ENCODE measurements at places on chromosomes 7 and 10.

DNA sequence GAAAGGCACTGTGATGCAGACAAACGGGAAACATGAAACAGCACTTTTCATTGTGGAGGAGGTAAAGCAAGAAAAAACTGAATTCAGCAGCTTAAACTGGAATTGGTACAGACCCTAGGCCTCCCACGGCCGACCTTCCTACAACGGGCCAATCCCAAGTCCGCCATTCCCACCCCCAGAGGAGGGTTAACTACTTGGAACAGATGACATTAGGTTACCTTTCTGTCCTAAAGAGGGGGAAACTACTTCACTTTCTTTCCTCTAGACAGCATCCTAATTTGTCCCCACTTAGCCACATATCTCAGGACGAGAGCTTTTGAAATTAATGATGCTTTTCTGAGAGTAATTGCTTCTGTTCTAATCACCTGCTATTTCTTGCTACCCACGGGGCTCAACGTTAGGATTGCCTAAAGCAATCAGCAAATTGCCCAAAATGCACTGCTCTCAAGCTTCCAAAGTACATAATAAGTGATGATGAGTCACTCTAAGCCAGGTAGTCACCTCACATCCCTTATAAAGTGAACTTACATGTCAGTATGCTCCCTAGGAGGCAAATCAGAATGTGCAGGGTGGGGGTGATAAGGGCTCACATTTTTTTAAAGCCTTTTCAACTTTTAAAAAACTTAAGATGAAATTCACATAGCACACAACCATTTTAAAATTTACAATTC is 36.7 kb downstream of the LSM5 start:
- DNase-seq = no peak

- DNase-seq = no peak
Measured at GRCh38 chr10:21015851-21016250, 118.7 kb upstream of the NEBL start.

DNA sequence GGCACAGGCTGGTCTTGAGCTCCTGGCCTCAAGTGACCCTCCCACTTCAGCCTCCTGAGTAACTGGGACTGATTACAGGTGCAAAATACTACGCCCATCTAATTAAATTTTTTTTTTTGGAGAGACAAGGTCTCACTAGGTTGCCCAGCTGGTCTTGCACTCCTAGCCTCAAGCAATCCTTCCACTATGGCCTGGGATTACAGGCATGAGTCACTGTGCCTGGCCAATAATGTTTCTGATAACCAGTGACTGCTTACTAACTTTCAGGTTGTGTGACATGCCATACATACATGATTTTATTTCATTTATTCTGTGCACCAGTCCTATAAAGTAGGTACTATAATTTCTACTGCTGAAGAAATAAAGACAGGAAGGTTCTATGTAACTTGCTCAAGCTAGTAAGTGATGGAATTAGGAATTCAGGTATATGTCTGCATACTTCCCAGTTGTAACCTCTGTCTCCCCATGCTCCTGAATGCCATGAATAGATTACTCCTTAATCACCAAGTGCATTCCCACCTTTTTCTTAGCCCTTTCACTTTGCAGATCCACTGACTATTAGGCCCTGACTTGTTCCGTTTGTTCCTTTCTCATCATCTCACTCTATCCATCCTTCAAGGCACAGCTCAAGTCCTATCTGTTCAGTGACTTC is 28.1 kb downstream of the MCU start:
- no peak for DNase-seq

DNA sequence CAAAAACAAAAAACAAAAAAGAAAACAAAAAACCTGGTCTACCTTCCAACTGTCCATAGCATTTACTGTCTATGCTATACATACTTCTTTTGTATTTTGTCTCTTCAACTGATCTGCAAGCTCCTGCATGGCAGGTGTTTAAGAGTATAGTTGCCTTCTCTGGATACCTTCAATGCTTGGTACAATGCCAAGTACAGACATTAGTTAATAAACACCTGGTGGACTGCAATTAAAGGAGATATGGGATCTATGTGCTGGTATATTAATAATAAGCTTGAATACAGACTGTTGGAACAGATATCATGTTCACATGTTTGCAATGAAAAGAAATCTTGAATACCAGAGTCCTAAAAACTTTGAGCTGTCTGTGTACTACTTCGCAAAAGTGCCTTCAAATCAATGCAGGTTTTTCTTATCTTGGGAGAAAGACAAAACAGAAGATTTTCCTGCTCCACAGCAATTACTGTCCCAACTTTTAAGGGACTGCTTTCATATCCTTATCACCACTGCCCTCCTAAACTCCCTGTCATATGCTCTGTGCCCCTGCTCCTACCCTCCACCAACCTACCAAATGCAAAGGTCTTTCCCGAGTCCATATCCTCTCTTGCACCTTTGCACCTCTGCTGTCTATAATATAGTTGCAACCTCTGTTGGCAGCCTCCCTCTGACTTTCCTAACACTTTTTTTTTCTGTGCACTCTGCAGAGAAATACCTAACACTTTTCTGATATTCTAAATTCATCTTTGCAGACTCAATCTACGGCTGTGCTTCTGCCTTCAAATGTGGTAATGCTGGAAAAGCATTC is 85.1 kb downstream of the DNMBP start:
- DNase-seq = no peak

DNA sequence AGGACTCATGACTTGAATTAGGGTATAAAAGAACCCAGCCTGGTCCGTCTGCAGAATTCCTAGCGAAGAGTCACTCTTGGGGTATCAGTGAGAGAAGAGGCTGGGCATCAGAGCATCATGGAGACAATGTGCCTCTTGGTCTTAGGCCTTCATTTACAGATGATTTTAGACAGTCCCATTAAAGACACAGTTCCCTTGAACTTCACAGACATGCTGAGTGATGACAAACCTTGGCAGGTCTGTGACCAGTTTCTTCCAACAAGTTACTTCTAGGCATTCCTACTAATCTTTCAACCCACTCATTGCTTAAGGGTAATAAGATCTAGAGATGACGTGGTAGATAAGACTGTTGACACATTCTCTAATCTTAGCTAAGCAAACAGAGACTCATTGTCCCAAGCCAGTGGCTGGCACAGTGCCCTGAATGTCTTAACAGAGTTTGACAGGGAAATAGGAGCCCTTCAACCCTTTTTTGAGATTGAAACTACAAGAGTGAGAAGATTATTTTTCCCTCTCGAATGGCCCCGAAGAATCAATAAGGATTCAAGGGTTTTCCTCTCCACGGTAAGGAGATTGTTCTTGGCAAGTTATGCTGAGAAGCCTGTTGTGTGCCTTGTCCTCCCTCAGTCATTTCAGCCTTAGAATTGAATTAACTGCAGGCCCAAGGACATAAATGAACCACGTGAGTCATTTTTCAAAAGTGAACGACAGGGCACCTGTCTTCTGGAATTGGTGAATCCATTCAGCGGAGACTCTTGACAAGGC is 281.1 kb downstream of the CCDC3 start:
- no peak for DNase-seq

GRCh38 chr10:28777911-28778310 is 100.6 kb downstream of the BAMBI start:
- no peak for DNase-seq

- no peak for DNase-seq
Measured at GRCh38 chr7:2869981-2870380, 25.9 kb upstream of the GNA12 start.

- DNase-seq = no peak
Measured at GRCh38 chr7:70458745-70459144, 673.2 kb upstream of the GALNT17 start.

DNA sequence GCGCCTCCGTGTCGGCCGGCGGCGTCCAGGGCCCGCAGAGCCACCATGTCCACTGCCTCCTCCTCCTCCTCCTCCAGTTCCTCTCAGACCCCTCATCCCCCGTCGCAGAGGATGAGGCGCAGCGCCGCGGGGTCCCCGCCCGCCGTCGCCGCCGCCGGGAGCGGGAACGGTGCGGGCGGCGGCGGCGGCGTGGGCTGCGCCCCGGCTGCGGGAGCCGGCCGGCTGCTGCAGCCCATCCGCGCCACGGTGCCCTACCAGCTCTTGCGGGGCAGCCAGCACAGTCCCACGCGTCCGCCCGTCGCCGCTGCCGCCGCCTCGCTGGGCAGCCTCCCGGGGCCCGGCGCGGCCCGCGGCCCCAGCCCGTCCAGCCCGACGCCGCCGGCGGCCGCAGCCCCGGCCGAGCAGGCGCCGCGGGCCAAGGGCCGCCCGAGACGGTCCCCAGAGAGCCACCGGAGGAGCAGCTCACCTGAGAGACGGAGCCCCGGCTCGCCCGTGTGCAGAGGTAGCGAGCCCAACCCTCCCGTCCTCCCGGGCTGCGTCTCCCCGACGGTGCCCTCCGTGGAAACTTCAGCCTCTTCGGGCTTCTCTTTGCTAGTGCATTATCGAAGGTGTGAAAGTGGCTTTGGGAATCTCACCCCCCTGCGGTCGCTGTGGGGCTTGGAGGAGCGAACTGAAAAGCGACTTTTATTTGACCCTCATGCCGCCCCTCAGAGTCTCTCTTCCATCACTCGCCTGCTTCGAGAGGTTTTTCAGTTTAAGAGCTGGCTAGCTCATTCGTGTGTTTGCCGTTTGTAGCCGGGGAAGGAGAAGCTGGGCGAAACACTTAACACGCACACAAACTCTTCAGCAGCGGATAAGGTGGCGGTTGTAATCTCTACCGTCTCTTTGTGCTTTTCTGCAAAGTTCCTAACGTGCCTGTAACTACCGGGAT is 975 bp downstream of the GLCCI1 start:
- DNase-seq = peak; percentile 49

DNA sequence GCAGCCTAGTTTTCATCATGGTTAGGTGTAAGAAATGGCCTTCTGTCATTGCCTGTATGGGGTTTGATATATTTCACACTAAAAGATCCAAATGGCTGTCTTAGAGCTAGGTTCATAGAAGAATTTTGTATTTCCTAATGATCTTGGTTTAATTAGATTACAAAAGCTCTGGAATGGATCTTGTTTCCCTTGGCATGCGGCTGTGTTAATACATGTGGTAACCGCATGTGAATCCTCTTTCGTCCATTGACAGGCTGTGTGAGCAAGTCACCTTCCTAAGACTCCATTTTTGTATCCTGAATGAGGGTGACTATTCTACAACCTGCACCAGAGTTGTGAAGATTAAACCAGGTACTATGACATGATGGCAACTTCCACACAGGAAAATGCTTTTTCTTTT is 12.4 kb upstream of the FZD1 start:
- DNase-seq = no peak

GRCh38 chr10:114822444-114823076 is 980 bp downstream of the FHIP2A start:
- no peak for DNase-seq

DNA sequence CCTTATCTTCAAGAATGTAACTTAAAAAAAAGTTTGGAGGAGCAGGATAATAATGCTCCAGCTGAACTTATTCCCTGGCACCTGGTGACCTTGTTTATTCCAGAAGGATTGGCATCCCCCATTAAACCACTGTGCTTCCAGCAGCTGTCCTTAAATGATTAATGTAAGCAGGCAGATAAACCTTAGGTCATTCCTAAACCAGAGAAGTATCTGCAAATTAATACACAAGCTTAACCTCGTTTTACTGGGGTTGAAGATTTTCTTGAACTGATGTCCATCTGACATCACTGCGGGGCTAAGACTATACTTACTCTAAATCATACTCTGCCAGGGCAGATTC is 116.1 kb upstream of the PALS2 start:
- DNase-seq = no peak

- no peak for DNase-seq
Measured at GRCh38 chr7:112708236-112708635, 82.0 kb downstream of the TMEM168 start.

DNA sequence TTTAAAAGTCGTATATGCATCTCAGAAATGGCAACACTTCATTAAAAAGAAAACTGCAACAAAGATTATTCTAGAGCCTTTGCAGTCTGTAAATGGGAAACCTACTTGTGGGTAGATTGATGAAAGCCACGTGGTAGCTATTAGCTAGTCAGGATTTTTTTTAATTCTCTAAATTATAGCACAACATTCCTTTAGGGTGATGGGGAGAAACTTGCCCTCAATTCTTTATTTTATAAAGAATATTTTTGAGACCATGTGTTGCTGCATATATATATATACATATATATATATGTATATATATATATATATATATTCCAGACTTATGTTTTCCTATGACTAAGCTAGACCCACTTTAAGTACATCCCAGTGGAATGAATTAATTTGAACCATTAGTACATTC is 118.0 kb downstream of the PPP1R3A start:
- no peak for DNase-seq

DNA sequence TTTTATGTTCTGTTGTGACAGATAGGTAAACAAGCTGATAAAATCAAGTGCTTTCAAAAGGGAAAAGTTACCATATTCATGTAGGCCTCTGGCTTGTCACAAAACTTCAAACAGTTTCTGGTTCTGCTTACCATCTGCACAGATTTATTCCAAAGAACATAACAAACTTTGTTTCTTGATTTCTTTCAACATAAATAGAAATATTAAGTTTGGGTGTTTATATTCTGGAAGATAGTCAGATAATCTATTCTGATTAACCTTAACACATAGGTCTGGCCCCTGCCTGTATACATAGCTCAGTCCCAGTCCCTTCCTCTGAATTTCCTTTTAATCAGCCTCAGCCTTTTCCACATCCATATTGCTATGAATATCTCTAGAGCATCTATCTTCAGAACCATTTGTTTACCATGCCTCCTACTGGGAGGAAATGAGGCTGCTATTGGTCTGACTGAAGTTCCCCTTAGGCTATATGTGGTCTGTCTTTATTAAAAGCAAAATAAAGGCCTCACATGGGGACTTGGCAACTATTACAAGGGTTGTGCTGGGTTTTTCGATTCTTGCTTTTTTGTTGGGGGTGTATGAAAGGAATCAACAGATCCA is 319.0 kb downstream of the HPSE2 start:
- no peak for DNase-seq

- DNase-seq = no peak
Measured at GRCh38 chr7:123916240-123916724, 8.8 kb upstream of the SPAM1 start.

GRCh38 chr7:76328389-76328788 is 25.9 kb downstream of the HSPB1 start:
- DNase-seq = no peak

DNA sequence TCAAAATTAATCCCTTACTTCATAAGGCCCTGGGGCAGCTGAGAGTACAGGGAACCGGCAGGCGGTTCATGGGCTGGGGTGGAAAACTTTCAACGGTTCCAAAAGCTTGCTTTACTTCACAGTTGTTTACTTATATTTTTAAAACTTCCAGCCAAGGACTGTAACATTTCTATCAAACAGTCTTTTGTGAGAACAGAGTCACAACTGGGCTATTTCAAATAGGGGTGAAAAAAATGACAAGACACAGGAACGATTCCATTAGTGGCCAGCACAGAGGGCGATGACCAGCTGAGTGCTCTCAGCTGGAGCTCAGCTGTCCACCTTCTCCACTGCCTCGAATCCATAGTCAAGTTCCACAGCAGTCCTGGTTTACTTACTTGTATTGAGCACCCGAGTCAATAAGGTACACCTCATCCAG is 48.2 kb downstream of the XPNPEP1 start:
- DNase-seq = no peak

- DNase-seq = no peak
Measured at GRCh38 chr7:129926618-129927017, 26.1 kb downstream of the UBE2H start.

DNA sequence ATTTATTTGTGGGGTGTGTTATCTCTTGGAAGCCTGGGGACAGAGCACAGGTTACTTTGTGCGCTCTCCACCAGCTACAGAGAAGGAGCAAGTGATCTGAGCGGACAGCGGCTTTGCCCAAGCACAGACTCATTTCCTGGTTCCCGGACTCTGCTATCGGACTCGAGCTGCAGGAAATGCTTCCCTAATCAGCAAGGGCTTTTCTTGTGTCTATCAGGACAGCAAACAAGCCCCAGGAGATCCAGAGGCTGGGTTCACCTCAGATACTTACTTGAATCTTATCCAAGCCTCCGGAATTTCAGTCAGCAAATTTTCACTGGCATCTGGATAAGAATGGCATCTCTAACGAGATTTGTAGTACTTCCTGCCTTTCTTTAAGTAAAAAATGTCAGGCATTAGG is 27.8 kb downstream of the MRC1 start:
- no peak for DNase-seq

All from central memory CD4-positive, alpha-beta T cell (primary cell).